ENCODE measurements at places on chromosomes 12 and 14.

DNA sequence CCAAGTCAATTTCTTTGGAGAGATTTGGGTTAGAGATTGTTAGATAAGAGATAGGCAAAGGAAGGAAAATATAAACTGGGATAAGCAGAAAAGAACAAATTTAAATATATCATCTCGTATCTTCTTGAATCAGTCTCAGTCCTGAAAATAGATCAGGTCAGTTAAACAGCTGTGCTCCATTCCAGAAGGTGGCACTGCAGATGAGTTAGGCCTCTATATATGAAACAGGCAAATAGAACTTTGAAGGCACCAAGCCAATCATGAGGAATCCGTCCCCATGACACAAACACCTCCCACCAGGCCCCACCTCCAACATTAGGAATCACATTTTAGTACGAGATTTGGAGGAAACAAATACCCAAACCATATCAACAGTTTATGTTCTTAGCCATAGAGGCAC is 605.5 kb upstream of the USP15 start:
- no peak for DNase-seq

- no peak for DNase-seq
Observed at GRCh38 chr14:71324767-71325272, 417.6 kb downstream of the PCNX1 start.

DNA sequence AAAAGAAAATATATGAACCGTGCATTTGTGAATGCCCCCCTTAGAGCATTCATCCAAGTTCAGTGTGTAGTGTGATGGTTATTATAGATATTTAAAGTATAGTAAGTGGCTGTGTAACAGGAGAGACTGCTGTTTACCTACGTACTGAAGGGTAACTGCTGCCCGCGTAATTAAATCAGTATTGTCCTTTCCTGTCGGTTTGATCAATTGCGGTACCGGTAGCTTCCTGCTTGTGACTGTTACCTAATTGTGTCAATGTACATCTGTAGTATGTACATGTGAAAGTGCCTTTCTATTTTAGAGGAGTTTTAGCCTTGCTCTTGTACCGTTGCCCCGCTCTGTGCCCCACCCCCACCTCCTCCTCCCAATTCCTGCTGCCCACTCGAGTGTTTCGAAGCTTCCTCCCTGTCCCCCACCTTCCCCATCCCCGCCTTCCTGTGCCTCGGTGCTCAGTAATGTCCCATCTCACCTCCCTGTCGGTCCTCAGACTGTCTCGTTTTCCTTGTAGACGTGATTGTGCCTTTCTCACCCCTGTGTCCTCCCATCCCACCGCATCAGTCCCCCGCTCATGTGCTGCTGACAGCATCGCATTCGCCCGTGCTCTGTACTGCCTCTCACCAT is 75.0 kb downstream of the KICS2 start:
- DNase-seq: no peak

GRCh38 chr12:121806546-121807423 is 3.0 kb downstream of the SETD1B start:
- DNase-seq: no peak

GRCh38 chr14:104316121-104316722 is 177.8 kb downstream of the KIF26A start:
- DNase-seq: no peak

DNA sequence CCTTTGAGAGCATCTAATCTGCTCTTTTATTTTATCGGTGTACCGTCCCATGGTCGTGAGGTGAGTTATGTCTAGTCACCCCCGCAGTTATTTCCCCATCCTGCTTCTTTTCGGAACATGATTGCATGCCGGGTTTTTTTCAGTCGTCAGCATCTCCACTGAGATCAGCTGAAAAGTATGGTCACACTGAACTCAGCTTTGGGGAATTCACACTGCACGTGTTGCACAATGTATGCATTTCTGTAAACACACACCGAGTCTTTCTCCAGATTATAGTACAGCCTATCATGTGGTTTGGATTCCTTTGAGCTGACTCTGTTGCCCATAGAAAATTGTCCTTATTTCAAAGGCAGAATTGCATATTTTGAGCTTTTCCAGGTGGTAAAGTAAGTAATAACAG is 24.6 kb downstream of the PLXNC1 start:
- no peak for DNase-seq

DNA sequence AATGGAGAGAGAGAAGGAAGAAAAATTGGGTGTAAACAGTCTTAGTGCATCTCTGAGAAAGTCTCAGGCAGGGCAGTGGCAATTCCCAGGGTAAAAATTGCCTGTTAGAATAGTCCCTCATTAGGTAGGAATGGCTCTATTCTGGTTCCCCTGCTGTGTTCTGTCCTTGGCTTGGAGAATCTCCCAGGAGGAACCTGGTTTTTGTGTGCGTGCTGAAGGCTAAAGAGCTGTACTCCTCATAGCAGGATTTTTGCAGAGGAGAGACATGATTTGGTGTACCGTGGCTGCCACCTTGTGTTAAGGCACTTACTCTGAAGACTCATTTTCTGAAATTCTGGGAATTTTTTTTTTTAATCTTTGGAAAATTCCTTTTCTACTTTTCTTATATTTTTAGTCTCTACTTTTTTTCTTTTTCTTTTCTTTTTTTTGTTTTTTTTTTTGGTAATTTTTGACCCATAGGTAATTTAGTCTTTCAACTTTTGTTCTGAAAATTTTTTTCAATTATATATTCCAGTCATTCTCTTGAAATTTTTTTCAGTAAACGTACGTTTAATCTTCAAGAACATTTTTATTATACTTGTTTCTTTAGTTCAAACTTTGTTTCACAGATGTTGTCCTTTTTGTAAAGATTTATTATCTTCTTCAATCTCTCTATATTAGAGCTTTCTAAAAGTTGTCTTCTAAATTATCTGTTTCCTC is 63.8 kb downstream of the FBXO33 start:
- DNase-seq: no peak

- DNase-seq: no peak
Observed at GRCh38 chr12:120362516-120363273, 6.3 kb downstream of the MSI1 start.

DNA sequence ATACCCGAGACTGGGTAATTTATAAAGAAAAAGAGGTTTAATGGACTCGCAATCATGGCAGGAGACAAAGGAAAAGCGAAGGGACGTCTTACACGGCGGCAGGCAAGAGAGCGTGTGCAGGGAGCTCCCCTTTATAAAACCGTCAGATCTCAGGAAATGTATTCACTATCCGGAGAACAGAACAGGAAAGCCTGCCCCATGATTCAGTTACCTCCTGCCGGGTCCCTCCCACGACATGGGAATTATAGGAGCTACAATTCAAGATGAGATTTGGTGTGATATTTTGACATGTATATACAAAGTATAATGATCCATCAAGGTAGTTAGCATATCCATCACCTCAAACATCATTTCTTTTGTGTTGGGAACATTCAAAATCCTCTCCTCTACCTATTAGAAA is 2.3 kb upstream of the CDCA4 start:
- no peak for DNase-seq

DNA sequence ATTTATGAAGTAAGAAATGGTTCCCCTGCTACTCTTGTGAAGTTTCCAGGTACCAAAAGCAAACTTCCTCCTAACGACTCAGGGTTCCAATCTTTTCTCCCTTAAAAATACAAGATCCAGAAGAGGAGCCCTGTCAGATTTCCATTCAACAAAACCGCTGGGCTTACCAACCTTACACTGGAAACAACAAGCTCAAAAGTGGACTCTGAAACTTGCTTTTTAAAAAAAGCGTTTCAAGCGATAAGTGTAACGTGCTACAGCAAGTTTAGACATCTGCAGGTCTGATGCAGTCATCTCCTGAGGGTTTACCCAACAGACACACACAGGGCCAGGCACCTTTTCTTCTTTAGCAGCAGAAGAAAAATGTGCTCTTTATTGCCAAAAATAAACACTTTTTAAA is 6.9 kb upstream of the CREBL2 start:
- no peak for DNase-seq

DNA sequence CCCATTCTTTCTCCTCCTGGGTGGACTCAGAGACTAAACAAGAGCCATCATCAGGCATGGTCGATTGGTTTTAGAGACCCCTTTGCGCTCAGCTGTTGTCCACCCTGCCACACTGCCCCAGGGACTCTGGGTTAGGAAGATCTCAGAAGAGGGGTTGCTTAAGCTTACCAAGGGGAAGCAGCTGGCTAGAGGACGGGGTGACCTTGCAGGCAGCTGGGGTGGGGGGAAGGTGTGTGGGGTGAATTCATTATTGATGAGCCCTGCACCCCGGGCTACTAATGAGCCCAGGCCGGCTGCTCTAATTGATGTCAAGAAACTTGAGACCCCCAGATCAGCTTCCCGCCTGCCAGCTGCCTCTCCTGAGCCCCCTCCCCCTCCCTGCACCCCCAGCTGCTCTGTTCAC is 8.7 kb upstream of the ZNF385A start:
- DNase-seq: no peak

- DNase-seq: no peak
Observed at GRCh38 chr12:95877622-95878021, 18.9 kb downstream of the SNRPF start.

DNA sequence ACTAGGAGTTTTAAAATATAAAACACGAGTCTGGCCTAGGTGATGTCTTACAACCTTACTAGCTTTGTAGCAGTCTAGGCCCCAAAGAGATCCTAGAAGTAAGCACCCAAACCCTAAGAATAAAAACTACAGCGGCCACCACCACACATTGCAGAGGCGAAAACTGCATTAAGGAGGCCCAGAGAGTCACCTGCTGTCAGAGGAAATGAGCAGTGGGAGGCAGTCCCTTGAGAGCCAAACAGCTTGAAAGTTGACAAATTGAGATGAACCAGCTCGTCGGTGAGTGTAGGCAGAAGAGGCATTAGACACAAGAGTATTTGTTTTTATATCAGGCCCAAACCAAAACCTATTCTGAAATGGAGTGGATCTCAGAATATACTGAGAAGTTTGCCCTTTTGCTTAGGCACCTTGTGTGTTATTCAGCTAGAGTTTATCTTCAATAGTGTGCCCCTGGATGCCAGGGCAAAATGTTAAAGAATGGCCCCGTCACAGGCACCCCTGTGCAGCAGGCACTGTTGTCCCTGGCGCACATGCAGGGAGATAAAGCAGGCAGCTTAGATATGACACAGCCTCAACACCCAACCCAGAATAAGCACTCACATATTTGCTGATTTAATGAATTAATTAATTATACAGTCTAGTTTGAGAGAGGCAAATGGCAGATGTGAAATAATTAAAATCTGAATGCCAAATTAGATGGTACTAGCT is 56.7 kb downstream of the TTC7B start:
- no peak for DNase-seq

GRCh38 chr12:29437575-29437974 is 56.6 kb upstream of the ERGIC2 start:
- DNase-seq: no peak

GRCh38 chr12:1439201-1439600 is 155.2 kb downstream of the FBXL14 start:
- DNase-seq: no peak

GRCh38 chr14:35558680-35559079 is 24.7 kb downstream of the INSM2 start:
- no peak for DNase-seq

DNA sequence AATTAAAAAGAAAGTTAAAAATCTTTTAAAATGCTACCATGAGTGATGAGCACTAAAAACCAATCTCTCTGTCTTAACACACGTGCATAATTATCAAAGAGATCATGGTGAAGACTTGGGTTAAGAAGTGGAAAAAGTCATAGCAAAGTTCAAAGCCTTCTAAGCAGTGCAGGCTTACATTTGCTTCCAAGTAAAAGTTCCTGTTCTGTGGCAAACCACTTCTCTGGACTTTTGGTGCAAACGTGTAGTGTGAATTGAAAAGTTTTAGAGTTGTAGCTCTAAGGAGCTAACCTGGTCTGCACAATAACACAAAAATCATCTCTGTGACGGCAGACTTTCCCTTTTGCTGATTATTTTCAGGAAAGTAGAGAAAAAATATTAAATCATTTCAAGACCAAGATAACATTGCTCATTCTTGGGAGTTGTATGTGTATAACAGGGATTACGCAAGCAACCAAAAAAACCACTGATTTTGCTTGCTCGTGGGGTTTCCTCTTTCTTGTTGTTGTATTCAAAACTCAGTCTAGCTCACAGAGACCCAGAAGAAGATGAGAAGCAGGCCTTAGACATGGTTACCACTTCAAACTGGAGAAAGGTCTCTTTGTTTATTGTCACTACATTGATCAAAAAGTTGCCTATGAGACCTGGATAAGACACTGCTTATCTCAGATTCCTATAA is 2.3 kb upstream of the GLIPR1 start:
- no peak for DNase-seq

DNA sequence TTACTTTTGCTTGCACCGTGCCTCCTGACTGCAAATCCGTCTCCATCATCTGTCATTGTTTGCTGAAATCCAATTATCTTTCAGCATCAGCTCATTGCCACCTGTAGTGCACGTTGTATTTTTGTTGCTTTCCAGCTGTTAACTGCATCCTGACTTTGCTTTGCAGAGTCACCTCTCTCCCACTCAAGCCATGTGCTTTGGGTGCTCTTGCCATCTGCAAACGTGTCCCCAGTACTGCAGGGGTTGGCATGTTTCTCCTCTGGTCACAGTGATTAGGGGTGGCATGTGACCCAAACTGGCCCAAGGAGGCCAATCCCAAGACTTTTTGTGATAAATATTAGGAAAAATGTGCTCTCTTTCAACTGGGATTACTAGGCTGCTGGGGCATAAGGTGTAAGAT is 10.5 kb upstream of the TMED2 start:
- no peak for DNase-seq

DNA sequence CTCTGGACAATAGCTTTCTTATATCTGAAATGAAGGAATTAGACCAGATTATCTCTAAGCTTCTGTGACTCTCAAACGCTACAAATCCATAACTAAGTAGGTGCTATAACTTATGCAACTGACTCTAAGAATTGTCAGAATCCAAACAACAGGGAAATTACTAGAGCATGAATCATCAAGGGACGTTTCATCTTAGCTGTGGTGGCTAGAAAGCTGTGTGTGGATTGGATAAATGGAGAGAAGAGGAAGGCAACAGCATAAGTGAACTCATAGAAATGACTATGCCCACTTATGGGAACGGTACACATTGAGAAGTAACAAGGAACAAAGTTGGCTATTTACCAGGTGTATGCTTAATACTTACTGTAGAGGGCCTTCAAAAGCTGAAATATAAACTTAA is 96.0 kb upstream of the NEDD1 start:
- no peak for DNase-seq

DNA sequence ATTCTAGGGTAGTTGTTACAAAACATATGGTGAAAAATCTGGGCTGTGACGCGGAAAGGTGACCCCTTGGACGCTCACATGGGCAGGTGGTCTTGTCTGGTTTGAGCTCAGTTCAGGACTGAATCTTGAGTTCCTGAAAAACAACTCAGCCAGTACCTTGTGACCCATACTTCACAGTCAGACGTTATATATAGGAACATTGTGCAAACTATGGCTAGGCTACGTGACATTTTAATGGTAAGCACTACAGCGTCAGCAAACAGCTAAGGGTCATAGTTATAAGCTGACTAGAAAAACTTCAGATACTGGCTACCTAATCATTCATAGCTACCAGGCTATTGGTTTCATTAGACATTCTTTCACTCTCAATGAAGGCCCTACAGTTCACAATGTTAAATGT is 14.8 kb upstream of the EDDM3A start:
- no peak for DNase-seq

- DNase-seq: no peak
Observed at GRCh38 chr14:36512585-36513003, 7.4 kb downstream of the NKX2-1 start.

GRCh38 chr12:43516045-43516444 is 36.0 kb downstream of the ADAMTS20 start:
- DNase-seq: no peak

Data from activated CD8-positive, alpha-beta memory T cell treated with anti-CD3 and anti-CD28 coated beads for 48 hours (primary cell).